CD4-positive, alpha-beta T cell treated with Interferon gamma for 1 hour (primary cell): ENCODE measurements at places on chromosomes 3 and 15.

GRCh38 chr3:25306066-25306465, 122.0 kb upstream of the RARB start:
- no peak for DNase-seq

DNA sequence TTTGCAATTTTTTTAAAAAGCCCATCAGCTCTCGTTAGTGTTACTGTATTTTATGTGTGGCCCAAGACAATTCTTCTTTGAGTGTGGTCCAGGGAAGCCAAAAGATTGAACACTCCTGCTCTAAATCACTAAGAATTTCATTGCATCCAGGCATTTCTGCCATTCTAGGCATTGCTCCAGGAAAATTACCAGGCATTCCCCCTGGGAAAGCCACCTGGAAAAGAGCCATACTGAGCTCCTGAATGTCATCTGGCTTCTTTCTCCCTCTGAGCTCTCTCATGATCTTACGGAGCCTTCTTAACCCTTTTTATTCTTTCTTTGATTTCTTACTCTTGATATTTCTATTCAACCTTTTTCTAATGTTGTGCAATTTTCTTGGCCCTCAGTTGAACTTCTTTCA, 202.2 kb downstream of the DOCK3 start:
- no peak for DNase-seq

GRCh38 chr15:80309769-80310384, 57.9 kb upstream of the CTXND1 start:
- DNase-seq, result no peak

DNA sequence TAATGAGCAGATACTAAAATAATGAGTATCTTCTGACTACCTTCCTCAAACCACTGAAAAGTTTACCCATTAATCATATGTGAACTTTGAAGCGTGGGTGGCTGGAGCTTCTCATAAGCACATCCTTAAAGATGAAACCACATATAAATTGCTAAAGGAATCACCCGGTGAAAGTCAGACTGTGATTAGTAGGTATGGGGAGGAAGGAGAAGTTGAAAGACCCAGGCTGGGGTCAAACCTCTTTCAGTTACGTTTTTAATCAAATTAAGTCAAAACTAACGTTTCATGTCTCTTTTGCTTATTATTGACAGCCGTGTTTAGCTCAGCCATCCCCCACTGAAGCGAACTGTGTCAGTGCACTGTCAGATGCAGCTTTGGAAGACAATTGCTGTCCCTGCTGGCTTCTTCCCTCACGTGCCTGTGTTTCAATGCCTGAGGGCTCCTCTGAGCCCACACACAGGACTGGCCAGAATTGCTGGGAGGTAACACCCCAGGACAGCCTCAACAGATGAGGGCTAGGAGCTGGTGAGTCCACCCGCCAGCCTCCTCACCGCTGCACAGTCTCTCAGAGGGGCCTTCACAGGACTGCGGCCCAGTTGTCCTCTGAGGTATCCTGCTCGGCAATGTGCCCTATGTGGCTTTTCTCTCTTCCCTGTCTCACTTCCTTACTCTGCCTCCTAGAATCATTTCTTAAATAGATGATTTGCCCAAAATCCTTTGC, 29.3 kb upstream of the SH3BP5 start:
- no peak for DNase-seq

DNA sequence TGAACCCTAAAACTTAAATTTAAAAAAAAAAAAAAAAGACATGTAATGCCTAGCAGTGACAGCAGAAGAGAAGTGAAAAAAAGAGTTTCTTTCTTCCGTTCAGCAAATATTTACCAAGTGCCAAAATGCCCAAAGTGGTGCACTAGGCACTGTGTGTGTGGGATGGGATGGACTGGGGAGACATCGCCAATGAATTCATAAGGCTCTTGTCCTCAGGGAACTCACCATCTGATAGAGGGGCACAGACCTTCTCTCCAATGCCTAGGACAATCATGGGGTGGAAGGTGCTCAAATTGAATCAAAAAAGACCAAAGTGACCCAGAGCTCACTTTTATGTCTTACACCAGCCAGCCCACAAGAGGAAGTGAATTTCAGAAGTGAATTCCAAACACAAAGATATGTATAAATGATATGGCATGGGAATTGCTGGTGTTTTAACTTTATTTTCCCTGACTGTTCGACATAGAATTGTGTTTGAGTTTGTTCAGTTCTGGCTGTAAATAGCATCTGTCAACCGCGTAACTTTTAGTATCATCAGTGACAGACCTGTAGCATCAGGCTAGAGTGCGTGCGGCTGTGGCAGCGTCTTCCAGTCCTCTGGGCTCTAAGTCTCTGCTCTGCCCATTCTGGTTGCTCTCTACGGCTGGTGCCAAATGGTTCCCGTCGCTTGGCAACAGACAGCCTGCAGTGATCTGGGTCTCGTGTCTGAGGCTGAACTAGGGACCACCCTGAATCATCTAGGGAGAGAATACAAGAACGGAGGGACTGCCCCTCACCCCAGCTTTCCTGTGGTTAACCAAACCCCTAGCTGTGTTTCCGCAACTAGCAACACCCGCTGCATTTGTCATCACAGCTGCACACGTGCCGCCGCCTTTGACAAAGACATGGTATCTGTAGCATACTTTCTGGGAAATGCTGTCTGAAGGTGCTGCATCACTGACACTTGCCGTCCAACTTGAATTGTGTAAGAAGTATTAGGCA, 154.0 kb upstream of the THBS1 start:
- DNase-seq, result peak; percentile 87

GRCh38 chr3:195162033-195162669, 108.8 kb downstream of the XXYLT1 start:
- DNase-seq, result no peak

- DNase-seq, result no peak
Observed at GRCh38 chr15:23897091-23897490, 210.0 kb upstream of the NDN start.
